AG09319 (cell line): ENCODE measurements at places on chromosomes 13 and 19.

GRCh38 chr19:4327877-4328242, 10.8 kb downstream of the STAP2 start:
- DNase-seq: no peak

- no peak for DNase-seq
Observed at GRCh38 chr19:1811942-1812425, at the start of gene ATP8B3. Gene ATP8B3, minus strand, starts transcription at chr19:1812276. Its CDS starts 540 bp downstream, at chr19:1811736.

GRCh38 chr19:43362745-43363144, 9.3 kb downstream of the CD177 start:
- DNase-seq: no peak

GRCh38 chr19:31334101-31334848, 15.0 kb downstream of the TSHZ3 start:
- DNase-seq: no peak
